AG20443 (cell line): ENCODE measurements at places on chromosomes 2 and 18.

GRCh38 chr2:196851088-196851487, 41.9 kb upstream of the C2orf66 start:
- no peak for DNase-seq

DNA sequence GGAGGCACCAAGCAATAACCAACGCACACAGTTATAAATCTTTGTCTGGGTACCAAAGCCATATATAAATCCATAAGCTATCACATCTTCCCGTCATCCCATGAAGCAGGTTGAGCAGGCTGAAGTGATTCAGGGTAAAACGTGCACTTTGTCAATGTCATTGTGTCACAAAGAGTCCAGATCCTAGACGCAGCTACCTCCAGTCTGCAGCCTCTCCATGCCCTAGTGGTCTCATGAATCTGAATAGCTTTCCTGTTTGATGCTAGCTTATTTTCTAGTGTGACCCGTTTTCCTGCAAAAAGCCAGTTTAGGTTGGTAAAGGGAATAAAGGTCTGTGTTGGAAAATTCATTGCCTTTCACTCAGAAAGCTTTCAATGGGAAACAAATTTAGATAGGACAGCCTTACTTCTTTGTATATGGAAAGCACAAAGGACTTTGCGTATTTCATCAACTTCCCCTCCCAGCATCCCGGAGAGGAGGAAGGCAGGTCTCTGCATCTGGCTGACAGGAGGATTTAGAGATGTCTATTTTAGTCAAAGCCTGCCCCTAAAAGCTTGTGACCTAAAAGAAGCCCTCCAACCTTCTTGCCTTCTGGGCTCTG, 222.3 kb upstream of the ARL4C start:
- DNase-seq: no peak

DNA sequence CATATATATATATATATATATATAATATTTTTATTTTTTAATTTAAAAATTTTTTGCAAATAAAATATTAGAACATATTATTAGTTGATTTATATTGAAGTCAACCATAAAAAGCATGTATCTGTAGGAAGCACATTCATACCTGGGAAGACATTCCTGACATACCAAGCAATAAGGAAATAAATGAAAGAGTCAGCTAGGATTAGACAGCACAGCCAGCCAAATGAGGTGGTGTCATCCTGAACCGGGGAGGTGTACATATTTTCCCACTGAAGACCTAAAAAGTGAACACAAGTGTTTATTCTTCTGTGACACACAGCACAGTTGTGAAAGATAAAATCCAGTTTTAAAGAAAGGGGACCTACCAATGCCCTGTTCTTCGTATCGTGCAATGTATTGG, 149.2 kb downstream of the ABCA12 start:
- no peak for DNase-seq

DNA sequence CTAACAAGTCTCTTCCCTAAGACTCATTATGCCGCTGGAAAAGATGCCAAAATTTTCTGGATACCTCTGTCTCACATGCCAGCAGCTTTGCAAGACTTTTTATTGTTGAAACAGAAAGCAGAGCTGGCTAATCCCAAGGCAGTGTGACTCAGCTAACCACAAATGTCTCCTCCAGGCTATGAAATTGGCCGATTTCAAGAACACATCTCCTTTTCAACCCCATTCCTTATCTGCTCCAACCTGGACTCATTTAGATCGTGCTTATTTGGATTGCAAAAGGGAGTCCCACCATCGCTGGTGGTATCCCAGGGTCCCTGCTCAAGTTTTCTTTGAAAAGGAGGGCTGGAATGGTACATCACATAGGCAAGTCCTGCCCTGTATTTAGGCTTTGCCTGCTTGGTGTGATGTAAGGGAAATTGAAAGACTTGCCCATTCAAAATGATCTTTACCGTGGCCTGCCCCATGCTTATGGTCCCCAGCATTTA, 26.3 kb downstream of the DHRS9 start:
- DNase-seq: peak; percentile 83

DNA sequence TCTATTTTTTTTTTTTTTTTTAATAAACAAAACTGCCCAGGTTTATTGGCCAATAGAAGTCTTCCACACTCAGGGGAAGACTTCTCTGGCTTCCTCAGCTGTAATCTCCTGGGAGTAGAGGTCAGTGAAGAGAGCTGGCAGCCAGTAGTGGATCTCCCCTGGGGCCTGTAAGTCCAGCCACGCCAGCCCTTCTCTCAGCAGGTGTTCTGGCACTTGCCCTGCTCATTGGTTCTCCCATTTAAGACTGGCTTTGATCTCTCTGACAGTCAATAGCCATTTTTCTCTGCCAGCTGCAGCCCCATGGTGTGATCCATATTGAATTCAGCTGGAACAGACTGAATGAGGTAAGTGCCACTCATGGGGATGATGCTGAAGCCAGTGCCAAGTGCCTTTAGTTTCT, 170.6 kb upstream of the SPHKAP start:
- no peak for DNase-seq

- no peak for DNase-seq
Observed at GRCh38 chr18:79070486-79070885, 1.3 kb downstream of the ATP9B start.

DNA sequence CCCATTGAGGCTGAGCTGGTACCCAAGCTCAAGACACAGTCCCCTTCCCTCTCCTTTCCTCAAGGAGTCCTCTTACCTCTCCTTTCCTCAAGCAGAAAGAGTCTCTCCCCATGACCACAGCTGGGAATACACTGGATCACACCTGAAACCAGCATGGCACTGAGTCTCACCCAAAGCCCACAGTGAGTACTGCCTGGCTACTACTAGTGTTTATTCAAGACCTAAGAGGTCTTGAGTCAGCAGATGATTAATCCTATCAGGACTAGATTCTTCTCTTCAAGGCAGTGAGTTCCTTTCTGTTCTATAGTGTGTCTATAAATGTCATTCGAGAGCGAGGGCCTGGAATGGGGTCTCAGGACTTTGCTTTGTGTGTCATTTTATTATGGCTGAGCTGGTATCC, 111.4 kb downstream of the METTL4 start:
- no peak for DNase-seq

GRCh38 chr18:56637711-56638231, 621 bp downstream of the TXNL1 start:
- DNase-seq: no peak

- no peak for DNase-seq
Observed at GRCh38 chr2:8597094-8597493, 84.8 kb upstream of the ID2 start.

DNA sequence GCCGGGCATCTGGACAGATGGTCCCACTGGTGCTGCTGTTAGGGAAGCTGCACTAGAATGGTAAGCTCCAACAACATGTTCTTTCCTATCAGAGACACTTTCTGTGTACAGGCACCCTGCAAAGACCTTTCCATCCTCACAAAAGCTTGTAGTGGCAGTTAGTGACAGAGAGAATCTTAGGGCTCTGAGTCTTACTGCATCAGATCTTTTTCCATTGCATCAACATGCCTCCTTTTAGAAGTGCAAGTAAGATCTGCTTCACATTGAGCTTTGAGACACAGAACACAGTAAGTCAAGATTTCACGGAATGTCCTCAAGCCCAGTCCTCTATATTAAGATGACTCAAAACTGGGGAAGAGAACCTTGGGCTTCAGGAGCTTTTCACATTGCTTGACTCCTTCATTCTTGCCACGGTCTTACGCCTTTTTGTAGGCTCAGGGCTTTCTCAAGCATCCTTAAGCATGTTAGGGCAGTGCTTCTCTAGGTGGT, 52.6 kb downstream of the ARL4C start:
- DNase-seq: no peak

- no peak for DNase-seq
Observed at GRCh38 chr2:6967301-6967700, 50.1 kb downstream of the RNF144A start.

DNA sequence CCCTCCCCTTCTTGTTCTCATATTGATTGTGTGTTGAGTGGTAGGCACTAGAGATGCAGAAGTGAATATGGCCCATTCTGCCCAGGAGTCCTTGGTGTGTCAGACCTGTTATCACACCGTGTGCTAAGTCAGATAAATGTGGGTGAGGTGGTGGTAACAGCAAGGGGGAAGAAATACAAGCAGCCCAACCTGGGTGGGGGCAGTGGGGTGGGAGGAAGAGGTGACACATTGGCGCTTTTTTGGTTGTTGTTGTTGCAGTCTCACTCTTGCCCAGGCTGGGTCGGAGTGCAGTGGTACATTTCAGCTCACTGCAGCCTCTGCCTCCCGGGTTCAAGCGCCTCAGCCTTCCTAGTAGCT, 12.8 kb downstream of the B3GNT2 start:
- DNase-seq: no peak

- no peak for DNase-seq
Observed at GRCh38 chr18:39208729-39209128, 1643.1 kb upstream of the CELF4 start.

DNA sequence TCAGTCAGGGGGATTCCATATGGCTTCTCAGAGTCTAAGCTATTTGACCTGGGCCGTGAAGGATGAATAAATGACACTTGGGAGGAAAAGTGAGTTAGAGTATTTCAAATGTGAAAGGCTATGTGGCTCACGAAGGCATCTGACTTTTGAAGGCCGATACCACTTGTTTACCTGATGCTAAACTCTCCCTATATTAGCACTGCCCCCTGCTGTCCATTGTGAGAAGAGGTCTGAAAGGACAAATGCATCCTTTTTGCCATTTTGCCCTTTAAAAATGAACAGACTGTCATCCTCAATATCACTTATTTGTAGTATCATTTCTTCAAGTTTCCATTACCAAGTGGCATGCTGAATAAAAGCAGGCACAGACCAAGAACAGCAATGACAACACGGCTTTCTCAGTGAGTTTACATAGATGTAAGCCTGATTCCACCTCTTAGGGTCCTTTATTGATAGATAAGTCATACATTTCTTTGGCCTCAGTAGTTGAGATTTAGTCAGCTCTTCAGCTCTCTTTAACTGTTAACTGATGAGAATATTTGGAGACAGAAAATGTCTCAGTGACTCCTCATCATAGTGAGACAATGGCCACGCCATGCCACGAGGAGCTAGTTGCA, 40.1 kb downstream of the DOCK10 start:
- DNase-seq: peak; percentile 56

DNA sequence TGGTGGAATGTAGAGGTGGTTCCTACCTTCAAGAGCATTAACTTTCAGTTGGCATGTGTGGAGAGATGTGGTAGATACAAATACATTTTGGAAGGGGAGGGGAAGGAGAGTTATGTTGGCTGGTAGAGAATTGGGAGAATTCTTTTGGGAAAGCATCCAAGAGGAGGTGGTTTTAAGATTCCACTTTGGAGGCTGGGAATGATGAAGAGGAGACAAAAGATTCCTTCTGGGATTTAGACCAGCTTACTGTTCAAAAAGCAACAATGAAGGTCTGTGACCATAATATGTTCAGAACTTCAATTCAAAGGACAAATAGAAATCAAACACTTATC, 120.8 kb upstream of the FOSL2 start:
- DNase-seq: peak; percentile 9

DNA sequence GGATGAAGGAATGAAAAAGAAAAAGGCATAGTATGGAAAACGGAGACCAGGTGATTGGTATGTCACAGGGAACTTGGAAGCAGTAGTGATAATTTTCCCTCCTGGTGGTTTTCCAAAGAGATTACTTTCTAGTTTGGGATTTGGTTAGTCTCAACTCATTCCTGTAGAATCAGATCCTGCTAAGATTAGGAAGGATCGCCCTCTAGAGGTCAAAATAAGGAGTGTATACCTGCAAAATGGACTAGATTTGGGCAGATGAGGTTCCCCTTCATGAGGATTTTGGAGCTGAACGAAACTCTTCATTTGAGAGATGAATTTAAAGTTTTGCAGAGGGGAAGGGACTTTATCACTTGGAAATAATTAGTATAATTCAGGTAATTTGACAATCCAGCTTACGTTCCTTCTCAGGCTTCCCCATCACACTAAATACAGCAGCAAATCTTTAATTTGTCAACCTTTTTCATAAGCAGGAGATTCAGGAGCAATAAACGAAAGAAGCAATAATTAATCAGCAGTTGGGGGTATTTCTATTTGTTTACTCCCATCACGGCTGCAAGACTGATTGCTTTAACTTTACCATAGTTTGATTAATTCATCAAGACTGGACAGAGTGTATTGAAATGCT, 65.2 kb downstream of the CCDC195 start:
- peak; percentile 52 for DNase-seq

- DNase-seq: no peak
Observed at GRCh38 chr2:200396781-200397242, 90.3 kb downstream of the SPATS2L start.

- DNase-seq: no peak
Observed at GRCh38 chr2:46306988-46307655, 9.9 kb downstream of the EPAS1 start.

DNA sequence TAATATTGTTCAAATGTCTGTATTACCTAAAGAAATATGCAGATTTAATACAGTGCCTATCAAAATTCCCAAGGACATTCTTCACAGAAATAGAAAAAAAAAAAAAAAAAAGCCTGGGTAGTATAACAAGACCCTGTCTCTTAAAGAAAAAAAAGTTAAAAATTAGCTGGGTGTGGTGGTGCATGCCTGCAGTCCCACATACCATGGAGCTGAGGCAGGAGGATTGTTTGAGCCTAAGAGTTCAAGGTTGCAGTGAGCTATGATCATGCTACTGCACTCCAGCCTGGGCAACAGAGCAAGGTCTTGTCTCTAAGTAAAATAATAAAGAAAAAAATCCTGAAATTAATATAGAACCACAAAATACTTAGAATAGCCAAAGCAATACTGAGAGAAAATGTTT, 51.9 kb downstream of the SLC16A14 start:
- DNase-seq: no peak

- no peak for DNase-seq
Observed at GRCh38 chr2:210475706-210476105, 853 bp downstream of the LANCL1 start.
